ENCODE measurements at places on chromosomes 4 and X.

DNA sequence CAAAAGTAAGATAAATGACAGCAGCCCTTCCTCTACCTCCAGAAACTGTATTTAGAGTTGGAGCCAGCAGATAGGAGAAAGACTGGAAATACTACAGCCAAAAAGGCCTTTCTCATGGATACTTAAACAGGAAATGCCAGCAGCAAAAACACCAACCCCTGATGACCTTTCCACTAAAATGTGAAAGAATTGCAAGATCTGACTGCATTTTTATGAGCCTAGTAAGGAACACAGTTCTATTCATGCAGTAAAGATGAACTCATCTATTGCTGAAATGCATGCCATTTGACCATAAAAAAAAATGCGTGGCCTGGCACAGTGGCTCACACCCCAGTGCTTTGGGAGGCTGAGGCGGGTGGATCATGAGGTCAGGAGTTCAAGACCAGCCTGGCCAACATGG, 19.9 kb downstream of the ABCG2 start:
- peak; percentile 79 for DNase-seq

DNA sequence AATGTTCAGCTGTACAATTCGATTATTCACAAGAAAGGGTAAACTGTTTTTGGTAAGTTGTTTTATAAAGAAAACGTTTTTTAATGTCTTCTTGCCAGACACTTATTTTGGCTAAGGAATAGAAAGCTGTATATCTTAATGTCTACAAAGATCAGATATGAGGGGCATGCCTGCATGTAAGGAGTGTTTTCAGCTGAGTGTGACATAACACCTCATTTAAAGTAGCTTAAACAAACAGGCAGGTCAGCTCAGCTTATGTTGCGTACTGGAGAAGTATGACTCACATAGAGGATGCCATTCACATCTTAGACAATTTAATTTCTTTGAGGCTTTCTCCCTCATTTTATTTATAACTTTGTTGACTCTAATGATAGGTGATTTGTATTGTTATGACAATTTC, 30.4 kb downstream of the LAMTOR3 start:
- DNase-seq = no peak

GRCh38 chr4:7968262-7968896, 28.7 kb upstream of the AFAP1 start:
- DNase-seq = no peak

DNA sequence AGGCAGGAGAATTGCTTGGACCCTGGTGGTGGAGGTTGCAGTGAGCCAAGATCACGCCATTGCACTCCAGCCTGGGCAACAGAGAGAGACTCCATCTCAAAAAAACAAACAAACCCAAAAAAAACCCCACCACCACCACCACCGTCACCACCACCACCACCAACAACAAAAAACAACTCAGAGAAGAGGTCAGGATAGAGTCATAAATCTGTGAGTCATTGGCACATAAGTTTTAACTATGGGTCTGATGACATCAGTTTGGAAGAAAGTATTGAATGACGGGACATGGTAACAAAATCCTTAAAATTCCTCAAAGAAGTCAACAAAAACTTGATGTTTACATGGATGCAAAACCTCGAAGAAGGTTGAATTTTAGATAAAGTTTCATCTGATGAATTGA, 288.0 kb upstream of the SFRP2 start:
- DNase-seq = peak; percentile 27

GRCh38 chrX:103376979-103377324, 614 bp downstream of the BEX3 start:
- peak; percentile 33 for DNase-seq

DNA sequence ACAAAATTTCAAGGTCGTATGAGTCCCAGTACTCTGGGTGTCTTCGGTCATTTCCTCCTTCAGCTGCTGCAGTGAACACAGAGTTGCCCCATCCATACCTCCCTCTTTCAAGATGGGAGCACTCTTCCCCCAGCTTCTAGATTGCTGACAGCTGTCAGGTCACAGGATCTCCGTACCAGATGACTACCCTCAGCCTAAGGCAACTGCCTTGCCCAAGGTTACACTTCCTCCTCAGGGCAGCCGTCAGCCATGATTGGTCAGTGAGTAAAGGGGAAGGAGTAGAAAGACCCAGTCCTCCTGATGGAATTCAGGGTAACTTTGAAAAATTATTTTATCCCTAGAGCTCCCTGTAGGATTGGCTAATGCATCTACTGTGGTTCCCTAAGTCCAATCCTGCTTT, 81.6 kb downstream of the NAF1 start:
- no peak for DNase-seq

- DNase-seq = no peak
These were observed 345.9 kb downstream of the ADGRL3 start for GRCh38 chr4:61545902-61546480.

GRCh38 chrX:48823053-48823452, 3.3 kb upstream of the ERAS start:
- no peak for DNase-seq

DNA sequence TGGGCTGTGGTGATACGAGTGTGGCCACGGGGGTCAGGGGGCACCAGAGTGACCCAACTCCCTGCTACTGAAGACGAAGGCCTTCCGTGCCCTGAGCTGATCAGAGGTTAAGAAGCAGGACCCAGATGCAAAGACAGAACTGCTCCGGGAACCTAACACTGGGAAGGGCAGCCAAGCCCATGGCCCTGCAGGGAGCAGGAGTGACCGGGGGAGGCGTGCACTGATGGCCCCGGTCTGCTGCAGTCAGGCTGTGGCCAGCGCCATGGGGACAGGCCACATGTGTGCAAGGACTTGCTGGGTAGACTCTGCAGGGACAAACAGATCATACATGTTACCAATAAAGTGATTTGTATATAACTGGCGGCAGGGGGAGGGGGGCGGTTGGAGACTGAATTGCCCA, 74.6 kb downstream of the ACOX3 start:
- no peak for DNase-seq

DNA sequence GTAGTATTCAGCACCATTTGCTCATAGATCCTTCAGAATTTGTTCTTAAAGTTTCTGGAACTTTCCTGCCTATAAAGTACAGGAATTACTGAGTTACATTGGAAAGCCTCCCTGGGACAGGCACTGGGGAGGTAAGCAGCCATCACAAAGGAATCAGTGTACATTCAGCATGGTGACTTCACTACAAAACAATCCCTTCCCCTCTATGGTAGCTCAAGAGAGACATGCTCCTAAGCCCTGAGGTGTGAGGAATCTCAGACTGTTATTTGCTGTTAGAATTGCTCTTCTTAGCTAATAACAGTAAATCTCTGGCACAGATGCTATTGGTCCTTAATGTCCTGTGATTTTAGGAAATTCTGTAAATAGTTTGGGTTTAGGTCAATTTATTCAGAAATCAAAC, 1898.0 kb upstream of the PCDH7 start:
- DNase-seq = no peak

GRCh38 chr4:136571315-136571714, 961.0 kb downstream of the PCDH18 start:
- no peak for DNase-seq

- DNase-seq = peak; percentile 91
These were observed 64.5 kb upstream of the WDR1 start for GRCh38 chr4:10180927-10181744.

- no peak for DNase-seq
These were observed 23.3 kb downstream of the MRFAP1 start for GRCh38 chr4:6663596-6664393.

GRCh38 chr4:83013902-83014301, 3.3 kb upstream of the LIN54 start:
- no peak for DNase-seq

DNA sequence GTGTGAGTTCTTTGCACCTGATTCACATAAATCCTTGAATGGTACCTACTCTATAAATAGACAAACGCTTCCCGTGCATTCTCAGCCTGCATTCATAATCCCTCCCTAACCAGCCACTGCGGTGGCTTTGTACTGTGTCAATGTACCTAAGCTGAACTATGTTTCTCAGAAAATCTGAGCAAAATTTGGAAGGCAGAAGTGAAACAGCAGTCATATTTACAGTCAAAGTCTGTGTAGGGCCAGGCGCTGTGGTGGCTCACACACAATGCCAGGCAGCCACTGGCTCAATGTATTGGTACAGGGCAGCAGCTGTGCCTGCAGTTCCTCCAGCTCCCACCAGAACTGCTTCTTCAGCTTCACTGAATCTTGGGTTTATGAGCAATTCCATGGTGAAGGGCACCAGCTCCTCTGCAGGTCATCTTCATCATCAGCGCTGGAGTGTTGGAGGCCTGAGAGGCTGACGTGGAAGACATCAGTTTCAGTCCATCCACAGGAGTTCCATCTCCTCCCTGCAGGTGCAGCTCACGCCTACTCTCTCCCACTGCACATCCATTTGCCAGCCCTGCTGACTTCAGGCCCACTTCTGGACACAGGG, 32.3 kb upstream of the IRF2 start:
- DNase-seq = no peak

DNA sequence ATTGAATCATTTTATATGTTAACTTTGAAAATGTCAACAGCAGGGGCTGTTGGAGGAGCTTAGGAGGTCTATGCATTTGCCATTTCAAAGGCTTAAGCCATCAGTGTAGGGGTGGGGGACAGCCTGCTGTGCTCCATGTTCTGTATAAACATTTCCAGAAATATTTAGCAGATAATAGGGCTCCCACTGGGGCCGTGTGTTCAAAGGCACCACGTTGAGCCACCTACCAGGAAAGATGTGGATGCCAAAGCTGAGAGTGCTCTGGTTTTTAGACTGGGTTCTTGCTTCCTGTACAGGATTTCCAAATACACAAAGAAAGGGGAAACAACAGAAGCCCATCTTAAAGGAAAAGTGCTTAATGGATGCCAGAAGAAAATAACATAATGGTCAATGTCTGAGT, 219.5 kb downstream of the CENPC start:
- DNase-seq = no peak

DNA sequence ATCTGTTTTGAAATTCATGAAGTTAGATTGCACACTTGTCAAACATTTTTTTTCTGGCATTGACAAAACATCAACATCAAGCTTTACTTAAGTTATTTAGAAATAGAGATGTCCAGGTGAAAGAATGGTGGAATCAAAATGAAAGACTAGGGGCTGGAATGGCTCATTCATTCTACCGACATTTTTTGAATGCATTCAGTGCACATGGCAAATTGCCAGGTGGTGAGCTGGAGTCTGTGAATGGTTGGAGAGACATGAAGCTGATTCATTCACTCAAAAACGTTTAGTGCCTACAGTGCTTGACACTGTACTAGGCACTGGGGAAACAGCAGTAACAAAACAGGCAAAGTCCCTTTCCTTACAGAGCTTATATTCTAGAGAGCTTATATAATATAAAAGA, 292.4 kb downstream of the PPP1R2C start:
- peak; percentile 26 for DNase-seq

DNA sequence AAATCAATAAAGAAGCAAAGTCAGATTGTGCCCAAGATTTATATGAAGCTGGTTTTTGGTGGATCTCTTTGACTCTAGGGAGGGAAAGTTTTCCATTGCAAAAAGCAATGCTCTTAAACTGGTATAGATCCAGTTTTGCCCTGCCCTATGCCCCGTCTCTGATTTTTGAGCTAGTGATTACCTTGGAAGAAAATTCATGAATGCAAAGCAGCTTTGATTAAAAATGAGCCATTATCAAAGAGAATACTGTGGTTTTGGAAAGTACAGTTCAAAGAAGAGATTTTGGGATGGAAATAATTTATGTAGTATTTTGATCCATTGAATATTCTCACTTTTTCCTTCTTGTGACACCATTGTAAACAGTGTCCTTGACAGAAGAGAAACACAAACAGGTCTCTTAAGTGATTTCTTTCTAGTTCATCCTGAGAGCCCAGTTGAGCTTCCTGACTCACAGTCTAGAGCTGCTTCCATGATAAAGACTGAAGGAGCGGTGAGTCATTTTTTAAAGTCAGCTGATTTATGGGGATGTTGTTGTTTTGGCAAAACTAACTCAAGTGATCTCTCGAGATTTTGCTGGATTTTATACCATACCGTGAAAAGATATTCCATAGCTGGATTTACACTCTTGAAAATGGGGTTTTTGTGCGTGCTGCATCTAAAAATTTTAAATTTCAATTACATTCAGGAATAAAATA, 76.7 kb downstream of the AFF1 start:
- DNase-seq = peak; percentile 82

- DNase-seq = peak; percentile 37
These were observed 339 bp downstream of the CUL4B start for GRCh38 chrX:120560405-120560841.

GRCh38 chrX:55713631-55714030, 3.9 kb upstream of the RRAGB start:
- no peak for DNase-seq

DNA sequence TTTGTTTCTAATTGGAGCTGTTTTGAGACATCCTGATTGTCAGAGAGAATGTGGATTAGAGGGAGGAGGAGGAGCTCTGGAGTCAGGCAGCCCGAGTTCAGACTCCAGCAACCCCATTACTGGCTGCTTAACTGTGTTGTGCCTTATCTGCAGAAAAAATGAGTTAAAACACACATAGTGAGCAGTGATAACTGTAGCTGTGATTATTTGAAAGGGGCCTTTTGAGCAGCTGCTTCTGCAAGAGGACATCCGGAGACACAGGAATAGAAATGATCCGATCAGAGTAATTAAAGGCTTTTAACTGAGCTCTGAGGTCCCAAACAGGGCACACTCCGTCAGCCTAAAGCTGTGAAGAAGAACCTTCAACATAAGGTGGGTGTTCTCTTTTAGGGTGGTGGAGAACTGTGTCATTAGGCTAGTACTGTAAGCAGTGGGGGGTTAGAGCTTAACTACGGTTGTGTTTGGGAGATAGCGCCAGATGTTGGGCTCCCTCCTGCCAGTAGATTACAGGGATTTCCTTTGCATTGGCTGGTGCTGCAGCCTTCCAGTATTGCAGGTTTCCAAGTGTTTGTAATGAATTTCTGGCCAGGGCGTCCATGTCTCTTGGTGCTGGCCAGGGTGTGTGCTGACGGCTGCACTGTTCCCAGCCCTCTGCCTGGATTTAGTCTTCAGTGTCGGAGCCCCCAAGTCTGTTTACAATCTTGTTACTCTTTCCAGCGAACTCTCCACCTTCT, 24.3 kb downstream of the ADD1 start:
- DNase-seq = no peak

DNA sequence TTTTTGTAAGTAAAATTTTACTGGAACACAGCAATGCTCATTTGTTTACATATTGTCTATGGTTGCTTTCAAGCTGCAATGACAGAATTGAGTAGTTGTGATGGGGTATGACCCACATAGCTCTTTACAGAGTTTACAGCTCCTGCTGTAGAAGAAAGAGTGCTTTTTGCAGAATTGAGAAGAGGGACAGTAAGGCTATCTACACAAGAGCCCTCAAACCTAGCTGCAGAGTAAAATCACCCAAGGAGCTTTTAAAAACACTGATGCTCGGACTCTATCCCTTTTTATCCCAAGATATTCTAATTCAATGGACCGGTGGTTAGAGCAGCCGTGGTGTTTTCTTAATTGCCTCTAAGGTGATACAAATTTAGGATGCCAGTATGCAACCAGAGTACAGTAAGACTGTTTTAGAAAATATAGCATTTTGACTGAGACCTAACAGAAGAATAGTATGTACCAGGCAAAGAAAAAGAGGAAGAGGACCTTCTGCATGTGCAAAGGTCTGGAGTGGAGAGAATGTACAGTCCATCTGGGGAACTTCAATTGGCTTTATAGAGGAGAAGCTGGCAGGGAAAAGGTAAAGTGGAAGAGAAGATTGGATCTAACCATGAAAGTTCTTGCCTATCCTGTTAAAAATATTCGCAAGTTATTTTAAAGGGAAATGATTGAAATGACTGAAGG, 663.6 kb upstream of the CPEB2 start:
- no peak for DNase-seq

- DNase-seq = peak; percentile 96
These were observed 223.4 kb downstream of the SHROOM3 start for GRCh38 chr4:76658231-76659102.

All from fibroblast of skin of back (primary cell).